ENCODE measurements at places on chromosomes 6 and 20.
A peak's percentile ranks its signal among the peaks of the same experiment; 100 is the strongest.

DNA sequence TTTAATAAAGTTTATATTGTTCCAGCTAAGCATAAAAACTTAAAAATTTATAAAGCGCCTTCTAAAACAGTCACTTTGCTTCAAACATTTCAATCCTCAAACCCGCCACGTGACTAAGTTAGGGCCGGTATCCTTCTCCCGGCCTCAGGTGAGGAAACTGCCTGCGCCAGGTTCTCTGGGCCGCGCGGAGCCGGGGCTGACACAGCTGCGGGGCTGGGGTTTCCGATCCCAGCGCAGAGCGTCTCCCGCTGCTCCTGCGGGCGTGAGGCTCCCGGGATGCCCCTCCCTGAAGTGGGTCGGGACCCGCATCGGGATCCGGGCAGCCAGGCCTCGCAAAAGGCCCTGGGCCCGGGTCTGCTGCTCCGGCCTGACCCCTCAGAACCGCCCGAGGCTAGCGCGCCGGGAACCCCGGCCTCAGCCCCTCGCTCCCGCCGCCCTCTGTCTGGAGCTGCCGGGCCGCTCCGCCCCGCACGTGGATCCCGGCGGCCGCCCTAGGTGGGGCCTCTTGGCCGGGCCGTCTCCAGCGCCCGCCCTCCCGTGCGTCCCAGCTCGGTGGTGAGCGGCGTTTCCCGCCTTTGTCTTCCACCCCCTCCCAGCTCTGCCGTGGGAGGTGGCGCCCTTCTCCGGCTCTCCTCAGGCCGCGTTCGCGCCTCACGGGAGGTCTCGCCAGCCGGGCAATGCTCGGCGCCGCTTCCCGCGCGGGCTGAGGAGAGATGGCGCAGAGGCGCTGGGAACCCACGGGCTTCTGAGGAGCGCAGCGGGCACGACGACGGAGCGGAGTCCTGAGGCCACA is 267.9 kb downstream of the DLL1 start:
- no peak for DNase-seq

DNA sequence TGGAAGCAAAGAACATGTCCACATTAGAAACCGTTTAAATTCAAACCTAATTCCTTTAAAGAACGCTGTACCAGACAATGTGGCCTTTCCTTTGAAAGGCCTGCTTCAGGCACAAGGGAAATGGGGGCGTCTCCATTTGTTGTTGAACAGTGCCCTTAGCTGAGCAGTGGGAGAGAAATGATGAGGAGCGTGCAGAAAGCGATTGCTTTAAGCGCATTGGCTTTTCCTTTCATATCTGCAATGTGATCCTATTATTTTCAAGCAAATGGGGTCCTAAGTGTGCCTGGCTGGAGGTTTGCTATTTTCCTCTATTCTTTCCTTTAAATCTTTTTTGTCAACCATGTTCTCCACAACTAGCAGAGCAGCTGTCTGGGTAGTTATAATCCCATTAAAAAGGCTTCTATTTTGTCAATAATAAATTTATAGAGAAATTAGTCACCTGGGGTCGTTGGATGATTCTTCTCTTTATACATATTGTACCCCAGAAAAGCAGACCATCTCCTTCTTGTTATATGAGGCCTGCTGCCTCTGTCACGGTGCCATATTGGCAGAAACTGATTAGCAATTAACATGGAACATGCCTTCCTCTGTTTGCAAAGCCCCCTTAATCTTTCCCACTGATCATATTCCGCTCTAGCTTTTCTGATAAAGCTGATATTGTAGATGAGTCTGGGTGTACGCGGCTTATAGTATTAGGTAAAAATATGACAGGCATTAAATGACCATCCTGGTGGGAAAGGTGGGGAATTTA is 151.1 kb upstream of the JAG1 start:
- DNase-seq: no peak

DNA sequence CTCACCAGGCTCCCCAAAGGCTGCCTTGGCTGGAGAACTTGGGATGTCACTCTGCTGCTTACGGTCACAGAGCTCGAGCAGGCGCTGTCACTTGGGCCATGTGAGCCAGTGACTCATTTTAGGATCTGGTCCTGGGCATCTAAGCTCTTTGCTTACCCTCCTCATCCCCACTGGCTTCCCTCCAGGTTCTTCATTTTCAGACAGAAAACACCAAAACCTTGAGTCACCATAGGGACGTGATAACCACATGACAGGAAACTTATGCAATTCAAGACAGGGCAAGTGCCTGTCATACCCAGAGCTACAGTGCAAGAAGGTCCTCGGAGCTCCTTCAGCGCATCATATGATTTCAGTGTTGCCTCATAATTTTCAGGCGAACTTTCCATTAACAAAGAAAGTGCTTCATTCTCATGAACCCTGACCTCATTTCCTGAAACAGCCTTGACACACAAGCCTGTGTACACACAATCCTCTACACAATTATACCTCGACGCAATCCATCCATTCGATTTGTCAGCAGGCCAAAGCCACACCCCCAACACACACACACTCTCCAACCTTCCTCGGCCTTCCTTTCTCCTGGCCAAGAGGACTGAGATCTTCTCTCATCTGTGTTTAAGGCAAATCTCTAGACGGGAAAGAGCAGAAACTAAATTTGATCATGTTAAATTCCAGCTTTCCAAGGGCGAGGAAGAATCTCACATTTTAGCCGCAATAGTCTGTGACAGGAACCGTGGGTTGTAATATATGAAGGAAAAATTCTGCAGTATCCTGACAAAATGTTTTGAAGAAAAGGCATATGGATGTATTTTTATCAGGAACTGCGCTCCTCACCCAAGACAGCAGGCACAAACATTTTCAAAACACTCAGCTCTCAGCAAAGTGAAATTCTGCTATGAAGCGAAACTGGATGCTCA is 25.3 kb downstream of the TBC1D7 start:
- peak; percentile 21 for DNase-seq

GRCh38 chr6:148426317-148426977 is 83.8 kb downstream of the SASH1 start:
- DNase-seq: no peak

GRCh38 chr6:125510405-125510804 is 208.6 kb upstream of the HDDC2 start:
- no peak for DNase-seq

GRCh38 chr6:161590961-161591627 is 317.2 kb upstream of the AGPAT4 start:
- DNase-seq: no peak

DNA sequence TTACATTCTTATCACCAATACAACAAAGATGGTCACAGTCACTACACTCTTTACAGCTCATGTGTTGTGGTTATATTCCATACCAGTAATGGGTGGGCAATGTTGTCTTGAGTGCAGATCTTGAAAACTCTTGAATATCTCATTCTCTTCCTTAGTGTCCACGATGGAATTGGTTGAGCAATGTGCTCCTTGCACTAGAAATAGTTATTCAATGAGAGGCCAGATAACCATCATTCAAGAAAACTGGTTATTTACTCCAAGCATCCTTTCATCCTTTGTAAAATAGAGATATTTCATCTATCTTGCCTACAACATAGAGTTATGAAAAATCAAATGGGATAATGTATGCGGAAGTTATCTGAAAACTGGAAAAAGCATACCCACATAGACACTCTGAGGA is 215.9 kb downstream of the ARHGAP18 start:
- no peak for DNase-seq

GRCh38 chr6:3283641-3284435 is 25.1 kb downstream of the PSMG4 start:
- DNase-seq: no peak

GRCh38 chr20:31590717-31591225 is 14.3 kb upstream of the ID1 start:
- no peak for DNase-seq

DNA sequence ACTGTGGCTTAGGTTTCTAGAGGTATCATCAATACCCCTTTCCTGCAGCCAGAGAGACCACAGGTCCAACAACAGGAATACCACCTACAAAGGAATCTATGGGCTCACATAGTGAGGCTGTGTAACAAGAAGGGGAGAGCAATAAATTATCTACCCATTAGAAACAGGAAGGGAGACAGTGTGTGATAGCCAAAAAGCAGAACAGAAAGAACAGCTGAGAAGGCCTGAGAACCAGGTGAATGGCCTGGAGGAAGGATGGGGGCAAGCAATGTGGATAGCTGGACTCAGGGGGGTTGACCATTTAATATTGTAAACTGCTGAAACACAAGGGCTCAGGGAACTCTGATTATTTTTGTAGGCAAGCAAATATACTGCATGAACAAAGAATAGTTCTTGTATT is 628.2 kb downstream of the COL12A1 start:
- no peak for DNase-seq

DNA sequence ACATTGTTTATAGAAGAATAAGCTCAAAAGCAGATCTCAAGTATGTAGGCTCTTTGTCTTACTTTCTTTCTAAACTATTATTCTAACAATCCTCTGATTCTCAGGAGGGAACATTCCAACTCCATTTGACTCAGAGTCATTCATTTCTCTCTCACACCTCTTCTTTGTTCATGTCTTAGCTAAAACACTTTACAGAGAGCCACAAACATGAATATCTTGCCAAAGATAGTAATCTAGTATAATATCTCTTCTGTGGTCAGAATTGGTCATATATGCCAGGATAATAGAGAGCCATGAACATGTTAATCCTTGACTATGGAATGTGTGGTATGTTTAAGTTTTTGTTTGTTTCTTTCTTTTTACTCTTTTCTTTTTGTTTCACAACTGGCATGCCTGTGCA is 456.0 kb upstream of the PTCHD4 start:
- DNase-seq: no peak

DNA sequence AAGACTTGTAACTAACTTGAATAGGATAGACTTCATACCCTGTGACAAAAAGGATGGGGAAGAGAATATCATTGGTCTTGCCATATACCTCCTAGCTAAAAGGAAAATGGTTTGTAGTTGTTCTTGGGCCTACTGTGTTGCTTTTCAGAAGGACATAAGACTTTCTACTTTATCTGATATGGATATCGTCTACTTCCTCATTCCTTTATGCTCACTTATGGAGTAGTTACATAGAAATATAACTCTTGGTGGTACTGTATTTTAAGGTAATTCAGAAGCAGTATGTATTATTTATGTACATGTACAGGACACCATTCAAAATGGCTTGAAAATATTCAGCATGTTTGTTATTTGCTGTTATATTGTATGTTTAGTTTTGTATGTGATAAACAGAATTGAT is 8.0 kb downstream of the FAM217B start:
- DNase-seq: no peak

- DNase-seq: no peak
Measured at GRCh38 chr6:144585217-144585814, 300.2 kb downstream of the UTRN start.

- DNase-seq: no peak
Measured at GRCh38 chr6:20498041-20498385, 36.2 kb upstream of the CDKAL1 start.

DNA sequence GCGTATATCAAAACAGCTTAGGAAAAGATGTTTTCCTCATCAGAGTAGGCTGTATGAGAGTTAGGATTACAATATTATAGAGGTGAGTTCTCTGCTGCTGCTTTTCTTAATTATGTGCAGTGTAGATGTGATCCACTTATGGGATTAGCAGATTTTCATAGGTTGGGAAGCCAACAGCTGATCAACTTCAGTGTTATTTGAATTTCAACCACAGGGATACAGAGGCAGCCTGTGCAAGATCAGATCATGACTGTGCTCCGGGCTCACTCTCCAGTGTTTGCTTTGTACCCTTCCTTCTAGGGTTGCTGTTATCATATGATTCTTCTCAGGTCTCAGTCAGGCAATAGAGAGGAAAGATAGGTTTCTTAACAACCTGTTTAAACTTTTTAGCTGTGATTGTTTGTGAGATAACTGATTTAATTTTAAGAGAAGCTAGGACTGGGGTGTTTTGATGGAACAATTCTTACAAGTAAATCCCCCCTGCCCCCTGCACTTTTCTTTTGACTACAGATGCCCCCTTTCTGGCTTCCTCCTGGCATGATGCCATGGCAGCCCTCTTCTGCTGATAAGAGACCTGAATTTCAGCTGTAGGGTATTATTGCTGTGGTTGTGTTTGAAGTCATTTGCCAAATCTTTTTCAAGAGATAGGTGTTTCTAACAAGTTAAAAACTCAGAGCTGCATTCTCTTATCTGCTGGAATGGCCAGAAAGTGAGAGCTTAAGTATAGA is 8.5 kb downstream of the RNF8 start:
- DNase-seq: no peak

DNA sequence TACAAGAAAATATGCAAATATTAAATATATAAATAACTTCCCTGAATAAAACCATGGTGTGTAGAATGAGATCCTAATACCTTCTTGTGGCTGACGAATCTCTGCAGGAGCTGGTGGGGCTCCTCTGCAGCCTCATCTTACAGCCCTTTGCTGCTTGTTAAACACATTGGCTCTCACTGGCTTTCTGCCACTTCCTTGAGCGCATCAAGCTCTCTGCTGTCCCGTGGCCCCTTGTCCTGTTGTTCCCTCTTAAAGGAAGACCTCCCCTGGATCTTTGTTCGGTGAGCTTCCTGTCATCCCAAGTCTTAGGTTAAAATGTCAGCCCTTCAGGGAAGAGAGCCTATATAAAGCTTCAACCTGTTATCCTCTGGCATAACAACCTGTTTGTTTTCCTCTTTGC is 519.6 kb downstream of the DOK5 start:
- DNase-seq: no peak

- DNase-seq: no peak
Measured at GRCh38 chr6:123338394-123338793, 298.4 kb downstream of the TRDN start.

GRCh38 chr6:56854086-56854485 is 100.8 kb upstream of the BEND6 start:
- DNase-seq: no peak

DNA sequence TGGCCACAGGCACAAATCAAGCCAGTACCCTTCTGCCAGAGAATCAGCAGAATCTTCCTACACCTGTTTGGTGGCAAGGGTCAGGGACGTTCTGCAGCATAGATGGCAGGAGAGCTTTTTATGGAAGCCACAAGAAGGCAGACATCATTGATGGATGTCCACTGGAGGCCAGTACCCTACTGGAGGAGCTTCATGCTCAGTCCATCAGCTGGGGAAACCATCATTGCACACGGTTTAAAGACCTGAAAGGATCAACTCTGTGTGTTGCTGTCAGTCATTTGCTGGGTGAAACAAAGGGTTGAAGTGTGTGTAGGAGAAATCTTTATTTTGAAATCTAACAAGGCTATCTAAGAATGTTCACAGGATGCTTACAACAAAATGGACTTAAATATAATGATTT is 158.9 kb upstream of the SASH1 start:
- DNase-seq: no peak

DNA sequence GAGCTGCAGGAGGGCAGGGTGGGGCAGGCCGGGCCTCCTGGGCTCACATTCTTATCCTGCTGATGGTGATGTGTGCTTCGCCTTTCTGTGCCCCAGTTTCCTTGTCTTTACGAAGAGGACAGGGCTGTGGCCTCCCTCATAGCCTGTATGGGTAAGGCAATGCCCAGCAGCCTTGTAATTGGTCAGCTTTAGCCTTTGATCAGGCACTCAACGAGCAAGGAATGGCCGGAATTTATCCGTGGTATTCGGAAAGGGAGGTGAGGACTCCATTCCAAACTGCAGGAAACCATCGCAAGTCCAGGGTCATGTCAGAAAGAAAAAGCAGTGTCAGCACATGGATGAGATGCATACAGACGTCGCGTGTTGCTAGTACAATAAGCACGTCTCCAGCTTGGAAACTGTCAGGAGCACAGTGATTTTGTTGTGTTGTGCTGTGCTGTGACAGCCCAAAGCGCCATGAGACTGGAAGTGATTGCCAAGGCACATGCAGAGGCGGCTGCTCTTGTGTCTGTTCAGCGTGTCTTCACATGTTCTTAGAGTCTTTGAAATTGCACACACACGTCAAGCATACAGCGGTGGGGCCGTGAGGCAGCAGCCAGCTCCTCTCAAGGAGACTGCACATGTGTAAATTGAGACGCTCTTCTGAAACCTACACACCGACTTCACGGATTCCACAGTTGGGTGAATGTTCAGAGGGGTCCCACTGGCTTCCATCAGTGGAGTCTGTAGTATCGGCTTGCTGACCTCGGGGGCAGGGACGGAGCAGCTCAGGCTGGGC is 6.2 kb downstream of the SS18L1 start:
- no peak for DNase-seq
